ENCODE measurements at places on chromosomes 3 and 15. TPM values are rescaled to one million over a fixed set of nuclear protein-coding genes. Genes with fewer than 3 reads are reported as not detected.

Gene LRRC31
- total RNA-seq = not detected

Gene GRM7
- total RNA-seq = not detected

Gene HES1
- 2.0 TPM for total RNA-seq

Gene LNP1
- 6.8 TPM for total RNA-seq

Gene LRTM1
- not detected for total RNA-seq

Gene CFAP44
- total RNA-seq = 5.5 TPM

Gene B3GALNT1
- total RNA-seq = 16.9 TPM

Gene SIN3A
- total RNA-seq = 37.5 TPM

Gene OCA2
- not detected for total RNA-seq

Gene HDC
- total RNA-seq = not detected

Gene ZNF80
- total RNA-seq = not detected

Gene ZKSCAN7
- 9.0 TPM for total RNA-seq

Gene SNRPN
- 173 TPM for total RNA-seq

Gene ITIH4
- total RNA-seq = 3.3 TPM

All from smooth muscle cell of trachea (primary cell).